ENCODE measurements at places on chromosomes 12 and 14.

- no peak for DNase-seq
- no peak overlapping the region for H3K4me3 ChIP-seq
- no peaks in the 10 kb centered on the region for H3K36me3 ChIP-seq
- no peak overlapping the region for H3K27ac ChIP-seq
- H3K27me3 ChIP-seq, result no peaks in the 10 kb centered on the region
Observed at GRCh38 chr14:37147310-37147880, 25.0 kb downstream of the SLC25A21 start.

GRCh38 chr14:85010186-85010585, 519.8 kb upstream of the FLRT2 start:
- H3K36me3 ChIP-seq, result no peaks in the 10 kb centered on the region
- H3K27me3 ChIP-seq, result no peaks in the 10 kb centered on the region
- no peaks in the 10 kb centered on the region for H3K4me1 ChIP-seq
- H3K27ac ChIP-seq, result no peak overlapping the region
- H3K4me3 ChIP-seq, result no peak overlapping the region
- DNase-seq, result no peak

DNA sequence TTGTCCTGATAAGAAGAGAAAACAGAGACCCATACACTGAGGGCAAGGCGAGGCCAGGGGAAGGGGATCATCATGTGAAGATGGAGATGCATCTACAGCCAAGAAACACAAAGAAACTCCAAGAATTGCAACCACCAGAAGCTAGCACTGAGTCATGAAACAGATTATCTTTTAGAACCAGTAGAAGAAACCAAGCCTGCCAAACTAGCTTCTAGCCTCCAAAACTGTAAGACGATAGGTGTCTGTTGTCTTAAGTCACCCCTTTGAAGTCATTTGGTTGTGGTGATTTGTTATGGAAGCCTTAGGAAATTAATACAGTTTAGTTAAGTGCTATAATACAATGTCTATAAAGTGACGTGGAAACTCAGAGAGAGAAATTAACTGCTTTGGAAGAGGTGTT, 15.4 kb downstream of the KCNC2 start:
- peaks cover 10% of the 10 kb centered on the region for H3K4me1 ChIP-seq
- no peaks in the 10 kb centered on the region for H3K27me3 ChIP-seq
- no peak for DNase-seq
- H3K36me3 ChIP-seq, result no peaks in the 10 kb centered on the region

DNA sequence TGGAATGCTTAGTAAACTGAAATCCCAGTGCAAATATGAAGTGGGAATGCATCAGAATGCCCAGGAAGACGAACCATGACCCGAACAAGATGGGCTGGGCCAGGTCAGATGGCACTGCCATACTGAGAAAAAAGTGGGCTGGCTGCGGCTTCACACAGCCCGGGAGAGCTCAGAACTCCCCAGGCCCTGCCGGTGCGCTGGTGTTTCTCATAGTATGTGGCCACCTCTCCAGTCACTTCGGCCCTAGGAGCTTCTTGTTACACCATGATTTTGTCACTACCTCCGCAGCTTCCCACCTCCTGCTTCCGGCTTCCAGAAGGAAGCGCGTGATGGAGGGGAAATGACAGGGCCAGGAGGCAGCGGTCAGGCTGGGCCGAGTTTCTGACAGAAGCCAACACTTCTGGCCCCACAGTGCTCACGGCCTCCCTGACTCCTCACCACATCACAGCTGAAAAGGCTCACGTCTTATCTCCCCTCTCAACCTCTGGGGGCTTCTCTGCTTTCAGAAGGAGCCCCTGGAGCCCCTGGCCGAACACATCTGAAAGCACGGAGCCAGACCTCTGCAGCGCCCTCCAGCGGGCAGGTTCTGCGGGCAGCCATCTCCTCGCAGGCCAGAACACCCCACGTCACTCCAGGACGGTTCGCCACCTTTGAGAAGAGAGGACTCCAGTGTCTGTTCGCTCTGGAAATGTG, 30.7 kb downstream of the DAD1 start:
- peaks cover 22% of the 10 kb centered on the region for H3K4me1 ChIP-seq
- H3K4me3 ChIP-seq, result no peak overlapping the region
- no peaks in the 10 kb centered on the region for H3K36me3 ChIP-seq
- no peaks in the 10 kb centered on the region for H3K27me3 ChIP-seq
- DNase-seq, result no peak
